ENCODE measurements at places on chromosomes 12 and 14.

- DNase-seq: no peak
Measured at GRCh38 chr12:94261119-94261518, 112.7 kb downstream of the PLXNC1 start.

DNA sequence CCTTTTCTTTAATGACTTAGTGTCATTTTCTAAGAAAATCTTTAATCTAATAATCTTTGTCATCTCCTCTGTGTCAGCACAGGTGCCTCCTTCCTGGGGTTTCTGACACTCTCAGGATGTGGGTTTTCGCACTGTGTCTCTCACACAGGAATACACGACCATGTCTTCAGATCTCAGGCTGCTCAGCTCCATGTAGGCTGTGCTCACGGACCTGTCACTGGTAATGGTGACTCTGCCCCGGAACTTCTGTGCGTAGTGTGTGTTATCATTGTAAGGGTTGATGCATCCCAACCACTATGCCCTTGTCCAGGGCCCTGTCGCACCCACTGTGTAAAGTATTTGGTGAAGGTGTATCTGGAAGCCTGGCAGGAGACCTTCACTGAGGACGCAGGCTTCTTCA is 647.8 kb downstream of the TMEM121 start:
- no peak for DNase-seq

- DNase-seq: no peak
Measured at GRCh38 chr14:31170411-31170810, 37.2 kb downstream of the HECTD1 start.

DNA sequence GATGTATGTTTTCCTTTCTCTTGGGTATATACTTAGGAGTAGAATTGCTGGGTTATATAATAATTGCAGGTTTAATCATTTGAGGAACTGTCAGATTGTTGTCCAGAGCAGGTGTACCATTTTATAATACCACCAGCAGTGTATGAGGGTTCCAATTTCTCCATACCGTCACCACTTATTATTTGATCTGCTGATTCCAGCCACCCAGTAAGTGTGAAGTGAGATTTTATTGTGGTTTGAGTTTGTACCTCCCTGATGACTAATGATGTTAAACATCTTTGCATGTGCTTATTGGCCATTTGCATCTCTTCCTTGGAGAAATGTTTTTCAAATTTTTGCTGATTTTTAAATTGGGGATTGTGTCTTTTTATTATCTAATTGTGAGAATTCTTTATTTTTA is 15.1 kb downstream of the NCKAP5L start:
- DNase-seq: no peak

DNA sequence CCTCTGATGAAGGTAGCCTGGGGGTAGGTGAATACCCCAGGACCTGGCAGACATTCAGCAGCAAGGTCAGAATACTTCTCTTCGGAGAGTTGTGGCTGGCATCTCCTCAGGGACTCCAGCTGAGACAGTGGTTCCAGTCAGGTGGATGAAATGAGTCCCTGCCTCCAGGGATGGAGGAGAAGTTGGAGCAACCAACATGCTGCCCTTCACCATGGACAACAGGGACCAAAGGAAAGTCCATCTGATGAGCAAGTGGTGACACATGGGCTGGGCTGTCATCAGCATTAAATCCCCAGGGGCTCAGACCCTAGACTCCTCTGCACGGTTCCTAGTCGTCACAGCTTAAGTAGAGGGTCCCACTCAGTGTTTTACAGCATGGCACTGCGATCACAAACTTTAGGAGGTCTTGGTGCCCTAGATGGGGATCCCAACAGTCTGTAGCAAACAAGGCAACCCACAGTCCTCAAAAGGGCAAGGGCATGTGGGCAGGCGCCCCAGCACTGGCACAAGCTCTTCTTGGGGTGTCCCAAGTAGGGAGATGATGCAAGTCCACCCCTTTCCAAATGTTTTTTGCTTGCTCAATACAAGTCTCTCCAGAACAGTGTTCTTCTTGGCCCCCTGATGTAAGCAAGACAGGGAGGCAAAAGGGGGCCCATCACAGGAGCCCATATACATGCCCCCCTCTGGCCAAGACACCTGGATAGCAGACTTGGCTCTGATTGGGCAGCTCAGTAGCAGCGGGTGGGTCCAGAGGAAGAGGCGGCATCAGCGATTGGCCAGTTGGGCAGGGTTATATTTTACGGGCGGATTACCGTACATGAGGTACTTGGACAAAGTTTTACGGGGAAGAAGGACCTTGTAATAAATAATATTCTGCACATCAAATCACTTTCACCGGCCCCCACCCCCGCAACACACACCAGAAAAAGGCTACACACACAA is 10.8 kb upstream of the CDH24 start:
- no peak for DNase-seq

- DNase-seq: no peak
Measured at GRCh38 chr14:93965287-93965821, 11.0 kb downstream of the ASB2 start.

DNA sequence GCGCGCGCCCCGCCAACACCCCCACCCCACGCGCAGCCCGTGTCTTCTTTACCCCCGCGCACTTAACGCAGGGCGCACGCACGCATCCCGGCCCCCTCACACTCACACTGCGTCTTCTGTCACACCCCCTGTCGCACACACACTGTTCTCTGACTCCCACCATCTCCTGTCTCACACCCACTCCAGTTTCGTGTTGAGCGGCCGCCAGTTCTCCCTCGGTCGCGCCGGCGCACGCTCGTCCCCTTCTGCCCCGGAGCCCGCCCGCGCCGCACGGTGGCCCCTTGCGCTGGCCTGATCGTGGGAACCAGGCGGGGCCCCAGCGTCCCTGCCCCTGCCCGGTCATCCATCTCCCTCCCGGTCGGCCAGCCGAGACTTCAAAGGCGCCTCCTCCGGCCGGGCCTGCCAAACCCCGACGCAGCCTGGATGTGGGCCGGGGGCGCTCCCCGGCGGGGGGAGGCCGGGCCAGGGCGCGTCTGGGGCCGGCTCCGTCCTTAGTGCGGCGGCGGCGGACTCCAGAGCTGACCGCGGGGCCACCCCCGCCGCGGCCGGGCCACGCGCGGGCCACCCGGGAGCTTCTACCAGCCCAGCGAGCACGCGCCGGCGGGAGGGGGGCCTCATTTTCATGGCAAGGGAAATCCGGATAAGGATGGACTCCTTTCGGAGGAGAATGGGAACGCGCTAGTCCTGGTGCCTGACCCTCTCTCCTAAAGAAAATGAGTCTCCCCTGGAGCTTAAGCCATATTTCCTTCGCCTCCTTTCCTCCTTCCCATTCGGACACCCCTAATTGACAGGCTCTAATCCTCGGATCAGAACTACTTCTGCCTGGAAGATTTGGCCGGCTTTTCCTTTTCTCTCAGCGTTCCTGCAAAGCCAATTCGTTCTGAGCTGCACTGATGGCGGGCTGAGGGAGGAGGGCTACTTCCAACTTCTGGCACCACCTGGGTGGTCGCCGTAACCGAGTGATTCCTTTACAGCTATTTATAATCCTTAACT is 82.0 kb upstream of the HMGA2 start:
- peak; percentile 62 for DNase-seq

- DNase-seq: no peak
Measured at GRCh38 chr12:58206876-58207275, 265.5 kb downstream of the ATP23 start.

DNA sequence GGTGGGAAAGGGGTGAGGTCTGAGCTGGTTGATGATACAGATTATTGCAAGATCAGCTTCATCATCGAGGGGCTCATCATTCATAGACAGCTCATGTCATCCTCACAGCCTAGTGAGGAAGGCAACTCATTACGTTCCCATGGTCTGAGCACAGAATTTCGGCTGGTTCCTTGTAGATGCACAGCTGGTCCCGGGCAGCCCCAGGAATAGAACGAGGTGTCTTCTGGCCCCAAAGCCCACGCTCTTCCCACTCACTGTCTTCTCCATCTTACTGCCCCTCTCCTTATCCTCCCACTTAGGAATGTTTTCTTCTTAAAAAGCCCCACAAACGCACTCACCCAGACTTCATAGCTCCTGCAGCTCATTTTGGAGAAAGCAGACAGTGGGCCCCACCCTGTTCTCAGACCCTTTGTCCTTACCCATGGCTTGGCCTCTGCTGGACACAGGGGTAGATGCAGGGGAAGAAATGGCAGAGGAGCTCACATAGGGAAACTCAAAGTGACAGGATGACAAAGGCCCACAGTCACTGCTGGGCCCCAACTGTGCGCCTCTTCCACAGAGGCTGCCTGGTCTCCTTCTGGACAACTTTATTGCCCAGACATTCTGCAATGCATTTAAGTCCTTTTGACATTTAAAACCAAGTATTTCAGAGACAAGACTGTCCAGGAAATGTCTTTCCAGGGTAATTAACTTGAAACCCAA is 162.2 kb downstream of the ADGRD1 start:
- DNase-seq: no peak

GRCh38 chr12:71303199-71303598 is 136.4 kb upstream of the LGR5 start:
- no peak for DNase-seq

DNA sequence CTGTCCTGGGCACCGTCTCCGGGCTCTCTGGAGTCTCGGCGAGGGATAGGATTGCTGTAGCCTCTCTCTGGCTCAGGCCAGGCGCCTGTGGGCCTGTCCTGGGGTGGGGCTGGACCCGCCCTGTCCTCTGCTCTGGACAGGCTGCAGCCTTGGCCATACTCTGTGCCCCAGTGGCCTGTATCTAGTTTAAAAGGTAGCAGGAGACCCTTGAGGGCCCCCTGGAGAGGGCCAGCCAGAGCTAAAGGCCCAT is 1.8 kb downstream of the KIF26A start:
- no peak for DNase-seq

DNA sequence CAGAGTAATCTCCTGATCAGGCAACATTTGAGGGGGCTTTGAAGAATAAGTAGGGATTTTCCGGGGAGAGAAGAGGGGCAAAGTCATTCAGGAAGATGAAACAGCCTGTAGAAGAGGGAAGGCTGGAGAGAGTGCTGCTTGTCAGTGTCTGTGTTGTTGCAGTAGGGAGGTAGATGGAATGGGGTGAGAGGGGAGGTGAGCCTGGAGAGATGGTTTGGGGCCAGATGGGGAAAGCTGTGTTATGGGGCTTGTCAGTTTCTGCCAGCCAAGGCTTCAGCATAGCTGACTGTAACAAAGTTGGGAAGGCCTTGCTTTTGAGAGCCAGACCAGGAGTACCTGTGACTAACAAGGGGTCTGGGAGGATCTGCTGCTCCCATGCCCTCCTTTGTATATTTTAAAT is 18.0 kb downstream of the BICD1 start:
- DNase-seq: no peak

GRCh38 chr12:89721291-89721987 is 12.8 kb upstream of the ATP2B1 start:
- DNase-seq: no peak

GRCh38 chr12:4959381-4959780 is 49.7 kb downstream of the KCNA1 start:
- no peak for DNase-seq

DNA sequence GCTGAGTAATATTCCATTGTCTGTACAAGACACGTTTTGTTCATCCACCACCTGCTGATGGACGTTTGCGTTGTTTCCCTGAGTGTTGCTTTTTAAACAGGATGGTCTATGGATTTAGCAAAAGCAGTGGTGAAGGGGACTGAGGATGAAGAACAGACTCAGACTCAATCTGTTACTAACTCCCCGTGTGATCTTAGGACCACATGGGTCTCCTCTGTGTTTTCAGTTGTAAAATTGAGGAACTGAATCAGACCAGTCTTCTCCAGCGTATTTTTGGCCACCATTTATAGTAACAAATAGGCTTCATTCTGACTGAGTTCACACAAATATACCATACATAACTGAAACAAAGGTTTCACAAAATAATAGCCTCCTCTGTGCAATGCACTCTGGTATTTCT is 85.6 kb downstream of the FOXN3 start:
- DNase-seq: no peak

DNA sequence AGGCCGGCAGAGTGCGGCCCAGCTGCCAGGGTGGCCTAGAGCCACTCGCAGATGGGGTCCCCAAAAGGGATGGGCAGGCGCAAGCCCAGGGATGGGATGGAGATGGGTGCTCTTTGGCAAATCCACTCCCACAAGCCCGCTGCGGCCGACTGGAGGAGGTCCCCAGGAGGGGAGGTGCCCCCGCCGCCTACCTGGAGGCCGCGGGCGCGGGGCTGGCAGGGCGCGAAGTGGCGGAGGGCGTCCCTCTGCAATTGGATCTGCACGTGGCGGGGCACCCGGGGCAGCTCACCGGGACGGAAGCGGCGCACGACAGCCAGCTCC is 730 bp downstream of the PPP1R3E start:
- no peak for DNase-seq

DNA sequence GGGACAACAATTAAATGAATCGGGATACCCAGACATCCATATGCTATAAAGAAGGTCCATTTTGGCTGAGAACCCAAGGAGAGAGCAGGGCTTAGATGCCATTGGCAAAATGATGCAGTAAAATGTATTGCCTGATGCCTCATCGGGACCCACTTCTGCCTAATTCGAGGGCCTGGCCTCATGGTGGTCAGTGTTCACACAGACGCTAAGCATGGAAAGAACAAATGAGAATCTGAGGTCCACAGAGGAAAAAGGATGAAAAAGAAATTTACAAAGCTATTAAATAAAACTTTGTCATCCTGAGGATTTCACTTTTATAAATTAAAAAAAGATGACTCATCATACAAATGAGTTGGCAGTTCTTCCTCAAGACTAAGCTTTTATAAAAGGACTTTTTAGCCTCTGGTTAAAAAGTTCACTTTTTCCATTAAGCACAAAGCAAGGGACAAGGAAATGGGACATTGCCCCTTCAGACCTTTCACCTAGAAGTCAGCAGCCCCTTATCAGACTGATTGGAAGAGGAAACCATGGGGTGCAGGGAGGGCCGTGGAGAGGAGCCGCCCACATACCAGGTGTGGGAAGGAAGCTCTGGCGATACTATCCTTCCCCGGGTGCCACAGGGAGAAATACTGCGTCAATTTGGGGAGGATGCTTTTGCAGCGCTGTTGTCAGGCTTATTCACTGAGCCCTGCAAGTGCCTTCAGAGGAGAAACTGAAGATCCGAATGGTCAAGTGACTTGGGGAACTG is 176.0 kb downstream of the EGLN3 start:
- no peak for DNase-seq

GRCh38 chr12:62983594-62983993 is 48.6 kb upstream of the PPM1H start:
- no peak for DNase-seq

- no peak for DNase-seq
Measured at GRCh38 chr12:38417101-38417500, 100.5 kb downstream of the ALG10B start.

- DNase-seq: no peak
Measured at GRCh38 chr14:65070471-65070976, 31.8 kb downstream of the MAX start.

DNA sequence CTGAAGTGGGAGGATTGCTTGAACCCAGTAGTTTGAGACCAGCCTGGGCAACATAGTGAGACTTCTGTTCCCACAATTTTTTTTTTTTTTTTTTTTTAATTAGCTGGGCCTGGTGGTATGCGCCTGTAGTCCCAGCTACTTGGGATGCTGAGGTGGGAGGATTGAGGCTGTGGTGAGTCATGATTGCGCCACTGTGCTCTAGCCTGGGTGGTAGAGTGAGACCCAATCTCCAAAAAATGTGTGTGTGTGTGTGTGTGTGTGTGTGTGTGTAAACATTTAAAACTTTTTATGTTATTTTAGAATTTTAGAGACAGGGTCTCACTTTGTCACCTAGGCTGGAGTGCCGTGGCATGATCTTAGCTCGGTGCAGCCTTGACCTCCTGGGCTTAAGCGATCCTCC is 6.8 kb downstream of the PPP1R36 start:
- DNase-seq: no peak

GRCh38 chr14:33134975-33135374 is 196.3 kb downstream of the NPAS3 start:
- DNase-seq: no peak

- no peak for DNase-seq
Measured at GRCh38 chr12:58270966-58271705, 329.8 kb downstream of the ATP23 start.

- no peak for DNase-seq
Measured at GRCh38 chr14:101090976-101091375, 187.5 kb upstream of the RTL1 start.
